H1 (cell line): ENCODE measurements at places on chromosomes 3 and 15. TPM values are rescaled to one million over a fixed set of nuclear protein-coding genes. Genes with fewer than 3 reads are reported as not detected.

GRCh38 chr3:143525408-143525807 is 322.9 kb downstream of the SLC9A9 start:
- no peak overlapping the region for H3K27ac ChIP-seq
- no peak for DNase-seq
- H3K27me3 ChIP-seq: no peaks in the 10 kb centered on the region
- H3K36me3 ChIP-seq: no peaks in the 10 kb centered on the region
- H3K4me3 ChIP-seq: no peak overlapping the region
- H3K4me1 ChIP-seq: no peaks in the 10 kb centered on the region

DNA sequence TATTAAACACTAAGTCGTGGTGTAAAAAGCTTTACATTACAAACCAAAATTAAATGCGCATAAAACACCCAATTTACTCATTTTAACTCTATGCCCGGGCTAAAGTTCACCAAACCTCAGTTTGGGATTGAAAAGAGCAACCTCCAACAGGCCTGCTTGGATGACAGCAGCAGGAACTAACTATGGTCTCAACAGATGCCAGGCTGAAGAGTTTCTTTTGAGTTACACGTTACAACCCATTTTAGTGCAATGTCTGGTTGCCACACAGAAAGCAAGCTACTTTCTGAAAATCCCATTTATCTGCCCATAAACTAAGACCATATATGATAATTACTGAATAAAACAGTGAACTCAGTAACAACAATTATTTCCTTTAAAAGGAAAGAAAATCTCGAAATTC is 2.2 kb downstream of the SATB1 start:
- DNase-seq: no peak
- no peaks in the 10 kb centered on the region; the same call in none of the 2 replicates for H3K36me3 ChIP-seq
- no peak overlapping the region for H3K27ac ChIP-seq
- peaks cover 1% of the 10 kb centered on the region; the same call in 1 of the 2 replicates for H3K4me1 ChIP-seq

- no peak overlapping the region for H3K4me3 ChIP-seq
- H3K4me1 ChIP-seq: no peaks in the 10 kb centered on the region
- no peaks in the 10 kb centered on the region for H3K36me3 ChIP-seq
- H3K27ac ChIP-seq: no peak overlapping the region
These were observed 43.7 kb downstream of the NMD3 start for GRCh38 chr3:161264852-161265251.

DNA sequence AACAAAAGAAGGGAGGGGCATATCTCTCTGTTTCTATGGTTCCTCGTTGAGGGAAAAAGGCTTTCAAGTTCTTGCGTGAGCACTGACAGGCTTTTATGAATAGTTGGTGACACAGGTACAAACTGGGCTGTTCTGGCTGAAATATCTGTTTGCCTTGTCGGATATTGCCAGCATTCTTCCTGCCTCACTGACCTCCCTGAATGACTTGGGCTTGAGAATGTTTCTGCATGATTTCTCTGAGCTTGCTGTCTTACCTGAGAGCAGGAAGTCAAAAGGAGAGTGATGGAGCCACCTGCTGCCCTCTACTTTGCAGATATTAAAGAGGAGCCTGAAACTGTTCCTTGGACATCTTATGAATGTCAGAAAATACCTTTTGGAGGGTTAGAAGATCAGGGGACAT is 4.8 kb downstream of the GCNT3 start:
- H3K4me1 ChIP-seq: no peaks in the 10 kb centered on the region
- H3K27ac ChIP-seq: no peak overlapping the region

DNA sequence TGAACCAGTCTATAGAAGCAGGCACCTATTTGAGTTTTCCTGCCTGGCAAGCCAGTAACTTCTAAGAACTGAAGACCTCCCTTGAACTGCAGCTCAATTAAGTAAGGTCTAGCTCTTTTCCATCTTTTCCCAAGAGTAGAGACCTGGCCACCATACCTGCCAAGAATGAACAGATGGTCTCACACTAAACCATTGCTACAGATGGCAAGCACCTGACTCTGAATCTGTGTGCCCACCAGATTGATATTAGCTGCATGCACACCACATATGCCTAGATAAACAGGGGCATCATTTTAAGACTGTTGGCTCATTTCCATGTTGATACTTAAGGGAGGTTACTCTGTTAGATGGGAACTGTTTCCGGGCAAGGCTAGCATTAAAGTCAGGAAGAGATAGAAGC is 34.8 kb upstream of the GSK3B start:
- H3K27ac ChIP-seq: no peak overlapping the region
- H3K4me1 ChIP-seq: no peaks in the 10 kb centered on the region
- no peak overlapping the region for H3K4me3 ChIP-seq

GRCh38 chr3:71109241-71109976 is 474.1 kb downstream of the FOXP1 start:
- peaks cover 3% of the 10 kb centered on the region; the same call in 1 of the 2 replicates for H3K36me3 ChIP-seq
- DNase-seq: no peak
- H3K27me3 ChIP-seq: no peaks in the 10 kb centered on the region
- peaks cover 2% of the 10 kb centered on the region; the same call in 1 of the 2 replicates for H3K4me1 ChIP-seq
- no peak overlapping the region for H3K27ac ChIP-seq

GRCh38 chr15:57911247-57911646 is 154.3 kb downstream of the ALDH1A2 start:
- H3K27me3 ChIP-seq: no peaks in the 10 kb centered on the region
- no peak overlapping the region for H3K4me3 ChIP-seq
- H3K27ac ChIP-seq: no peak overlapping the region
- no peaks in the 10 kb centered on the region for H3K4me1 ChIP-seq

- DNase-seq: no peak
- no peaks in the 10 kb centered on the region for H3K4me1 ChIP-seq
- no peak overlapping the region for H3K27ac ChIP-seq
- no peaks in the 10 kb centered on the region for H3K27me3 ChIP-seq
These were observed 874 bp upstream of the ERC2 start for GRCh38 chr3:56469141-56469540.

GRCh38 chr3:34300621-34301020 is 502.2 kb downstream of the PDCD6IP start:
- no peaks in the 10 kb centered on the region; the same call in none of the 2 replicates for H3K4me1 ChIP-seq
- no peak overlapping the region for H3K27ac ChIP-seq
- no peak overlapping the region for H3K4me3 ChIP-seq
- no peak for DNase-seq
- no peaks in the 10 kb centered on the region for H3K36me3 ChIP-seq

DNA sequence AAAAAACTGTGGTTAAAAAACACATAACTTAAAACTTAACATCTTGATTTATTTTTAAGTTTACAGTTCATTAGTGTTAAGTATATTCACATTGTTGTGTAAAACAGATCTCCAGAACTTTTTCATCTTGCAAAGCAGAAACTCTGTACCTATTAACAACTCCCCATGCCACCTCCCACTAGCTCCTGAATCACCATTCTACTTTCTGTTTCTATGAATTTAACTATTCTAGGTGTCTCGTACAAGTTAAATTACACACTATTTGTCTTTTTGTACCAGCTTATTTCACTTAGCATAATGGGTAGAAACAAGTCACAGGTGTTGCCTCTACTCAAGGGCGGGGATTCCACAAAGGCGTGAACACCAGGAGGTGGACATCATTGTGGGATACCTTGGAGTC is 43.2 kb downstream of the CRTC3 start:
- no peak overlapping the region for H3K4me3 ChIP-seq
- H3K4me1 ChIP-seq: peaks cover 7% of the 10 kb centered on the region; the same call in 1 of the 2 replicates
- no peak for DNase-seq
- no peaks in the 10 kb centered on the region for H3K36me3 ChIP-seq
- no peaks in the 10 kb centered on the region for H3K27me3 ChIP-seq

DNA sequence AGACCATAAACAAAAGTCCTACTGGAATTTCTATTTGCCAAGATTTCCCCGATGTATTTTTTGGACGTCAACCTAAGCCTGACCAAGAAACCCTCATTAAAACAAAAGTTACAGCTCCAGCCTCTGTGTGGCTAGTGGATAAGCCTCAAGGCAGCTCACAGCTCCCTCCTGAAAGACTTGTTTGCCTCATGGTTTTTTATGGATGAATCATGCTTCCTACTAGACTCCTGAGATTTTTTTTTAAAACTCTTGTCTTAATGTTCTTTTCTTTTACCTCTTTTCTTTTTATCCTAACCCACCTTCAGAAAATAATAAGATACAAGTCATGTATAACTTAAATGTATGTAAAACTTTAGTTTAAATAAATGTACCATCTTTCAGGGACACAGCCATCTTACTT is 52.4 kb downstream of the SUCNR1 start:
- no peak overlapping the region for H3K27ac ChIP-seq
- H3K36me3 ChIP-seq: no peaks in the 10 kb centered on the region
- no peaks in the 10 kb centered on the region for H3K27me3 ChIP-seq
- H3K4me1 ChIP-seq: no peaks in the 10 kb centered on the region
- DNase-seq: no peak

DNA sequence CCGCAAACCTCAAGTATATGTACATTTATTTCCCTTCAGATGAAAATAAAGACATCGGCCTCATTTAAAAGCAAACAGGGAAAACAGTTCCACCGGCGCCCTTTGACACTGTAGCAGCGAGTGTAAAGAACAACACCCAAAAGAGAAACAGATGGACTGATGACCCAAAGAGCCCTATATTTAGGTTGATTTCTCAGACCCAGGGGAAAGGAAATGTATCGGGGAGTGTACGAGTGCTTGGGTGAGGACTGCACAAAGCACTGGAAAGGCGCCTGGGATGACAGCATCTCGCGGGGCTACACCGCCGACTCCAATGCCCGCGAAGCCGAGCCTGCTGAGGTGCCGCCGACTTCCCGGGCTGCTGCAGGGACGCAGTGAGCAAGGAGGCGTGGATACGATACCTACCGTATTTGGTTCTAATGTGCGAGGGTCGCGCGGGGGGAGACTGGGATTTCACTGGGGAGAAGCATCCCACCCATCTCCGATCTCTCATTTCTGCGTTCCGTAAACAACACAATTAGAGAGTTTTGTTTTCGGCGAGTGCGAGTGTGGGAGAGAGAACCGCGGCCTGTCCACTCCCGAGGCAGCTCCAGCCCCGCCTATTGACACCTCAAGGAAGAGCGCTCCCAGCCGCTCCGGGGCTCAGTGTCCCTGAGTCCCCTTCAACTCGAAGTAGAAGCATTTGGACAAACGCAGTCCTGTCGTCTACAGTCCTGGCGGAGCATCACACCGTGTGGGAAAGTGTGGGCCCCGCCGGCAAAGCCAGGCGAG is 2.0 kb downstream of the MECOM start:
- H3K4me3 ChIP-seq: peak overlapping the region; percentile 75
- H3K27ac ChIP-seq: no peak overlapping the region
- peak; percentile 68 for DNase-seq
- peaks cover 31% of the 10 kb centered on the region for H3K4me1 ChIP-seq
- no peaks in the 10 kb centered on the region for H3K36me3 ChIP-seq

DNA sequence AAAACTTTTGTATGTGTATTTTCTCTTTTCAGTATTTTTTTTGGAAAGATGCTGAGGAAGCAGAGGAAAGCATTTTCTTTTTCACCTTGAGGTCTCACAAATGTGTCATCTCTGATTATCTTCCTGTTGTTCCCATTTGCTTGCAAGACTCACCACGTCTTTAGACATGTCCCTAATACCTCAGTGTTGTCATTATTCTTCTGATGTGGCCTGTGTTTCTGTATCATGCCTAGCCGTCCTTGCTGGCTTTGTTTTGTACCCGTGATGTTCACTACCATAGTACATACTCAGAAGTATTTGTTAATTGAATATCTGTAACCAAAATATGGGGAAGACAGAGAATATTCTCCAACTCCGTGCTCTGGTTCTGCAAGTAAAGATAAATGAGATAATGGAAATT is 5.0 kb upstream of the P2RY14 start:
- H3K36me3 ChIP-seq: no peaks in the 10 kb centered on the region
- DNase-seq: no peak
- H3K27ac ChIP-seq: no peak overlapping the region
- no peaks in the 10 kb centered on the region for H3K4me1 ChIP-seq
- H3K27me3 ChIP-seq: no peaks in the 10 kb centered on the region

- no peaks in the 10 kb centered on the region for H3K36me3 ChIP-seq
- DNase-seq: no peak
- H3K4me1 ChIP-seq: peaks cover 24% of the 10 kb centered on the region
- H3K4me3 ChIP-seq: no peak overlapping the region
- no peak overlapping the region for H3K27ac ChIP-seq
These were observed 2.7 kb downstream of the PRKCD start for GRCh38 chr3:53163444-53164387.

DNA sequence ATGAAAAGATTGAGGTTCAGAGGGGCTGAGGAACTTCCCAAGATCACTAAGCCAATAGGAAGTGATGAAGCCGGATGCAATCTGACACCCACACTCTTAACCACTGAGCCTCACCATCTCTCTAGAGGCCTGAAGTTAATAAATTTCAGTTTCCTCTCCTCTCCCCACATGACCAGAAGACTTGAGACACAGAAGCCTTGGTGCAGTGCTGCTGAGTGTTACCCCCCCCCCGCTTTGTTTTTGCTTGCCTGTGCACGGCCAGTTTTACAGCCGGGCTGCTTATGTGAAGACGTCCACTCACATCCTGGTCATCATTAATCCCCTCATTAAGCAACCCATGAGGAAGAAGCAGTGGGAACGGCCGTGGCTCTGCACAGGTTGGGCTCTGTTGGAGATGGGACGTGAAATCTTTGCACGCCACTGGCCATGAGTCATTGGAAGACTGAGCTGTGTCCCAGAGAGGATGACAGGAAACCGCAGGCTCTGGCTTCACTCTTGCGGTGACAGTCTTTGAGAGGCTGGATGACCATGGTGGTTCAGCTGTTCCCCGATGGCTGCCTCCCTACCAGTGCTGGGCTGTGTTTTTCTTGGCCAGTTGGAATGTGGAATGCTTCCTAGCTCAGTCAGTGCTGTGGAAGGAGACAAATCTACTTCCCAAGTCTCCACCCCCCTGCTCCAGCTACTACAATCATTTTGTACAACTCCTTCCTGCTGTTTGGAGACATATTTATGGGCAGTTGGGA is 232.6 kb upstream of the LRTM1 start:
- H3K4me1 ChIP-seq: no peaks in the 10 kb centered on the region
- no peak for DNase-seq
- no peaks in the 10 kb centered on the region for H3K36me3 ChIP-seq
- H3K27ac ChIP-seq: no peak overlapping the region
- H3K4me3 ChIP-seq: no peak overlapping the region

DNA sequence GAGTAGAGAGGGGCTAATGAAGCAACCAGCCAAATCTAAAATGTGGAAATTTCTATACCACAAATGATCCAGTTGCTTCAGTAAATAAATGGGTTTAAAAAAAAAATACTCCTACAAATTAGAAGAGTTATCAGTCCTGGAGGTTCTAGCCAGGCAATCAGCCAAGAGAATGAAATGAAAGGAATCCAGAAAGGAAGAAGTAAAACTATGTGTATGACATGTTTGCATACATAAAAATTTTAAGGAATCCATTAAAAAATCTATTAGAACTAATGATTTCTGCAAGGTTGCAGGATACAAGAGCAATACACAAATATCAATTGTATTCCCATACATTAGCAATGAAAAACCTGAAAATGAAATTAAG is 9.6 kb downstream of the MESP2 start:
- H3K4me3 ChIP-seq: no peak overlapping the region
- H3K36me3 ChIP-seq: no peaks in the 10 kb centered on the region
- no peak overlapping the region for H3K27ac ChIP-seq
- no peak for DNase-seq
- no peaks in the 10 kb centered on the region for H3K27me3 ChIP-seq
- peaks cover 6% of the 10 kb centered on the region for H3K4me1 ChIP-seq

GRCh38 chr15:57651445-57651844 is 55.1 kb upstream of the POLR2M start:
- H3K4me3 ChIP-seq: no peak overlapping the region
- H3K27me3 ChIP-seq: no peaks in the 10 kb centered on the region
- H3K4me1 ChIP-seq: no peaks in the 10 kb centered on the region
- H3K27ac ChIP-seq: no peak overlapping the region
- H3K36me3 ChIP-seq: no peaks in the 10 kb centered on the region

FBXO40 gene
- 0.06 TPM in 1 of 2 replicates, not detected in the other for total RNA-seq

FETUB gene
- total RNA-seq: not detected in 2 replicates

ARHGAP11A gene
- total RNA-seq: 112 TPM in 2 replicates

GRK7 gene
- total RNA-seq: not detected in 2 replicates

ZNF770 gene
- 121 and 143 TPM in 2 replicates for total RNA-seq
